Hindlimb muscle (tissue), 1 donor: ENCODE measurements at places on chromosomes 5 and 9.

DNA sequence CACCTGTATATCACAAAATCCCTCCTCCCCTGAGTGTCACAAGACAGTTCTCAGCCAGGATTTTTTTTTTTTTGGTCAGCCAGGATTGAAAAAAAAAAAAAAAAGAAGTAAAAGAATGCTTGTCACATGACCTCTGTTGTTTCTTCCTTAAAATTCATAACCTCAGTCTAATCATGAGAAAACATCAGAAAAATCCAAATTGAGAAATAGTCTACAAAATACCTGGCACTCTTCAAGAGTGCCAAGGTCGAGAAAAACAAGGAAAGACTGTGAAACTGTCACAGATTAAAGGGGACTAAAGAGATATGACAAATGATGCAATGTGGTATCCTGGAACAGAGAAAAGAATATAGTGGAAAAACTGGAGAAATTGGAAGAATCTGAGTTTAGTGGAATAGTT lies 58.5 kb upstream of the SUB1 start:
- DNase-seq = no peak

DNA sequence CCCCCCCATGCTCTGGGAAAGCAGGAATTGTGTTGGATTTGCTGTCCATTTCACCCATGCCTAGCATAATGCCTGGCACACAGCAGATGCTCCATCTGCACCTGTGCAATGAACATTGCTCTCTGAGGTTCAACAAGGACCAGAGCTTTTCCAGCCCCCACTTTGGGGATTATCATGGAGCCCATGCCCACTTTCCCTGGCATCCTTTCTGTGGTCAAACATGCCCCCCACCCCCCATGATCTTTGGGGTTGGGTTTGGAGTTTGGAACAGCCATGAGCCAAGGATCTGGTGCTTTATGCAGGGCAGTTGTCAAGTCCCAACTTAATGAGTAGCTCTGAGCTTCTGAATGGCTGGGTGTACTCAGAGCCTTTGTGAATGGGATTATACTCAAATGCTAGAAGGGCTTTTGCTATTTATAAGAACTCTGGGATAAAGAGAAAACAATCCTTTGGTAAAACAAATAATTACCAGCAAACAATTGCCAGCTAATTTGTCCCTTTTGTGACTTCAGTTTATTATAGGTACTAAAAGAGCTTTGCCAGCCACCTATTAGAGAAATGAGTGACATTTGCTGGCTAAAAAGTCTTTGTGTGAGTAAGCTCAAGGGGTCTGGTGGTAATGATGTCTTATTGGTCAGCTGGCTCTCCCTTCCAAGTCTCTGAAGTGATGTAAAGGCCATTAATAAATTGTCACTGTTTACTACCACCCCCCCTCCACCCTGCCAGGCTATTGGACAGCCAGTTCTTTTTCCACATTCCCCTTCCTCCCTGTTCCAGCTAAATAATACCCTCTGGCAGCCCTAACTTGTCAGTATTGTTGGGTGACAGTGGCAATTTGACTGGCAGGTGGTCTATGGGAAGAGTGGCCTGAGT lies 182.3 kb downstream of the MACROH2A1 start:
- no peak for DNase-seq

- DNase-seq = no peak
Observed at GRCh38 chr5:21806943-21807342, 1046.2 kb downstream of the CDH12 start.

- no peak for DNase-seq
Observed at GRCh38 chr5:153079396-153079795, 411.1 kb upstream of the GRIA1 start.

DNA sequence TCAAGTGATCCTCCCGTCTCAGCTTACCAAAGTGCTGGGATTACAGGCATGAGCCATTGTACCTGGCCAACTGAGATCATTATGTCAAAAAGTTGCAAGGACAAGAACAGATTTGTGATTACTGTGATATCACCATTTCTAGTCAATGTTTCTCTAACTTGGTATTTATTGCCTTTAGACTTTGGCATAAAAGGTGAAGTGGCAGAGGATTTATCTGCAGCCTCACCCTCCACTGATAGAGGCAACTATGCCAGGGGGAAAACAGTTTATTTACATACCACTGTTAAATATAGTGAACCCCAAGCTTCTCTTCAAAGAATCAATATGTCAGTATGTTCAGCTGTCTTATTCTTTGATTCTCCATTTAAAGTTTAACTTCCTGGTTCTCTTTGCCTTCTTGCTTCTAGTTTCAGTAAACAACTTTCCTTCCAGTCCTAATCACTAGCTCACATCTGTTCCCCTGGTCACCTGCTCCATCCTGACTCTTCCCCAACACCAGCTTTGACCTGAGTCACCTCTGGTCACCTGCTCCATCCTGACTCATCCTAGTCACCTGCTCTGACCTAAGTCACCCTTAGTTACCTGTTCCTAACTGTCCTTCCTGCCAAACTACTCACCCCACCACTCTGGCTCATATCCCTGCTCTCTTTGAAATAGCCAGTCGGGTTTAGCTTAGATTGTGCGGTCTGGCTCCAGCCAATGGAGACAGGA lies 29.9 kb downstream of the SEMA6A start:
- no peak for DNase-seq

GRCh38 chr9:21674894-21675293 lies 127.5 kb upstream of the MTAP start:
- DNase-seq = no peak

GRCh38 chr9:131799177-131799823 lies 59.4 kb upstream of the RAPGEF1 start:
- peak; percentile 48 for DNase-seq

DNA sequence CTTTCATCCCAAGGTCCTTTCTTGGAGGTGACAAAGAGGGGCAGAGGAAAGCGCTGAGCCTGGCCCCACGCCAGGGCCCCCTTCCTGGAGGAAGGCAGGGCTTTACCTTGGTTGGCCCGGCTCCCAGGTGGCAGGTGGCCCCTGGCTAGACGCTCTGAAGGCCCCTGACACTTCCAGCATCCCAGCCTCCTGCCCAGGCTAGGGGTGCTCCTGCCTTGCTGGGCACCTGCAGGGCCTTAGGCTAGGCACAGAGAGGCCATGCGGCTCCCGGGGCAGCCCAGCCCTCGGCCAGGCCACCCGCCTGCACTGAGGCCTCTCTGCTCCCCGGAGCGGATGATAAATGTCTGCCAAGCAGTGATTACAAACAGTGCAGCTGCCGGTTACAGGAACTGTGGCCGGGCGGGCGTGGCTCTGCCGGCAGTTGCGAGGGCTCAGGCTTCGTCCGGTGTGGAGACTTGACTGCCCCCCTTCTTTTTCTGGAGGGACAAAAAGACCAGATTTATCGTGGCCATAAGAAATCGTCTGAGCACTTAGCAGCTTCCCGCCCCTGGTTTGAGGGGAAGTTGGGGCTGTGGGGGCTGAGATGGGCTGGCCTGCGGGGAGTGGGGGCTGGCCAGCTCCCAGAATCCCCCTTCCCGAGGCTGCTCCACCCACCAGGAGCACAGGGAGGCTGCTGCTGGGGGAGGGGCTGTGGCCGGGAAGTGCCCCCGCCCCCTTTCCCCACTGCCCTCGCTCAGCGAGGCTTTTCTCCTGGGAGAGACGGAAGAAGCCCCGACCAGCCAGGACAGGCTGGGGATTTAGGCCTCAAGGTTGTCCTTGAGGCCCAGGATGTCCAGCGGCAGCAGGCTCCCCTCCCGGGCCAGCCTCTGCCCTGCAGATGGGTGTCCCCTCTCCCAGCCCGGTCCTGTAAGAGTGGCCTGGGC lies 31.6 kb upstream of the UBAC1 start:
- peak; percentile 90 for DNase-seq

GRCh38 chr9:126752881-126753670 lies 51.8 kb upstream of the ZBTB43 start:
- DNase-seq = no peak

- no peak for DNase-seq
Observed at GRCh38 chr9:110877374-110877773, 160.9 kb downstream of the LPAR1 start.

DNA sequence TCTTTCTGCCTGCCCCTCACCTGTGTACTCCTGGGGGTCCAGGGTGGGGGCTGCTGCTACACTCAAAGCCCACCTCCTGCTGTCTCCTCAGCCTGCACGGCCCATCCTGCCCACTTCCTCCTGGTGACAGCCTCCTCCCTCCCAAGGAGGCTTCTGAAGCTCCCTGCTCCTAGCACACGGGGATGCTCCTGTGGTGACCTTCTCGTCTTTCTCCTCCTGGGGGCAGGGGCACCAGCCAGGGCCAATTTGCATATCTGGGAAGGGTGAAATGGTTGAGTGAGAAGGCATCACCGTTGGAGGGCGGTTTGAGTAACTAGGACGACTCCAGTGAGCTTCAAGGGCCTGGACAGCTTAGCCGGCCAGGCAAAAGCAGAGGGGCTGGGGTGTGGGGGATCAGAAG lies 51.9 kb upstream of the COL5A1 start:
- DNase-seq = no peak

DNA sequence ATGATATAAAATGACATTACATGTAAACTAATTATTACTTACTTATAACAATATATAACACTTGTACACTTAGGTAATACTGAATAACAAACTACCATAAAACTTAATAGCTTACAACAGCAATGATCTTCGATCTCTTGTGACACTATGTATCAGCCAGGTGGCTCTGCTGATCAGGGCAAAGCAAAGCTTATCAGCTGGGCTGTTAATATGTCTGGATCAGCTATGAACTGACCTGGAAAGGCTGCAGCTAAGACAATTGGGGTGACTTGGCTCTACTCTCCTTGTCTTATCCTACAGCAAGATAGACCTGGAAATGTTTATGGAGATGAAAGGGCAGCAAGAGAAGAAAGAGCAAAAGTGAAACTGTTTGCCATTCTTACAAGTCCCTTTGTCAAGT lies 511.3 kb downstream of the TLR4 start:
- no peak for DNase-seq

GRCh38 chr9:130946766-130947617 lies 7.9 kb upstream of the FIBCD1 start:
- no peak for DNase-seq
